ENCODE measurements at places on chromosomes 4 and X.

GRCh38 chr4:79255793-79256192 lies 70.1 kb downstream of the NAA11 start:
- no peak for DNase-seq

- DNase-seq, result no peak
These were observed 543.1 kb downstream of the GBA3 start for GRCh38 chr4:23235628-23236390.

DNA sequence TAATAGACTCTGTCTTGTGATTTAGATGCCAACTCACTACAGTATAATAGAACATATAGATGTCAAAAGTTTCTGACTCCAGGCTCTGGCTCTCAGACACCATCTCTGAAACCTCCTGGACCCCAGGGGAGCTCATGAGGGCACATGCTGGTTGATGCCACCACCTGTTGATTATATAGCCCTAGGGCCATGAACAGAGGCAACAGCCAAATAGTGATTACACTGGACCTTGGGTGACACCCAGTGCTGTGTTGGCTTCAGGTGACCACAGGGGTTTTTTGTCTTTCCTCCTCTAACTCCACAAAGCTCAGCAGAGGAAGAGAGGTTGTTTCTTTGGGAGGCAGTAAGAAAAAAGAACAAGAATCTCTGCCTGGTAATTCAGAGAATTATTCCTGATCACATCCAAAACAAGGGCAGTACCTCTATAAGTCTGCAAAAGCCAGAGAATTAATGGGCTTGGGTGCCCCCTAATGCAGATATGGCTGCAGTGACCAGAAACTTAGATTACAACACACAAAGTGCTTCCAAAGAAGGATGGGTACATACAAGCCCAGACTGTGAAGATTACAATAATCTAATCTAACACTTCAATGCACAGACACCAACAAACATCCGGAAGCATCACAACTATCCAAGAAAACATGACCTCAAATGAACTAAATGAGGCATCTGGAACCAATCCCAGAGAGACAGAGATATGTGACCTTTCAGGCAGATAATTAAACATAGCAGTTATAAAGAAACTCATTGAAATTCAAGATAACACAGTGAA lies 1920.6 kb downstream of the ARAP2 start:
- DNase-seq, result no peak

GRCh38 chrX:108122748-108123147 lies 31.2 kb downstream of the ATG4A start:
- DNase-seq, result no peak

GRCh38 chr4:184265546-184266351 lies 48.1 kb upstream of the ENPP6 start:
- DNase-seq, result no peak

- no peak for DNase-seq
These were observed 26.4 kb downstream of the ENPP6 start for GRCh38 chr4:184191267-184191666.

GRCh38 chr4:118749347-118749988 lies 64.3 kb downstream of the METTL14 start:
- no peak for DNase-seq

DNA sequence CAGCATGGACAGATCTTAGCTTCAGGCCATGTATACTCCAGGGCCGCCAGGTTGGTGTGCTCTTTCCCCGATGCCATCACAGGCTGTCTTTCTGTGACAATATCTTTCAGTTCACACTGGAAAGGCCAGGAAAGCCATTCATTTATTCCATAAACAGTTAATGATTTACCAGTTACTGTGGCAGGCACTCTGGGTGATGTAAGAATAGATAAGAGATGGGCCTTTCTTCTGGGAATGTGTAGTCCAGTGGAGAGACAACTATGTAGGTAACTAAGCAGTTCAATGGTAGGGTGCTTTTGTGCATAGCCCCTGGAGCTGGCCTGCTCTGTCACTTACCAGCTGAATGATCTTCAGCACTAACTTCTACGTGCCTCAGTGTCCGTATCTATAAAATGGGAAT lies 46.3 kb upstream of the LEF1 start:
- no peak for DNase-seq
